ENCODE measurements at places on chromosomes 3 and 15.

GRCh38 chr15:73161546-73161945, 109.3 kb downstream of the NEO1 start:
- DNase-seq, result no peak

- no peak for DNase-seq
Observed at GRCh38 chr3:162142511-162142910, 645.9 kb downstream of the OTOL1 start.

DNA sequence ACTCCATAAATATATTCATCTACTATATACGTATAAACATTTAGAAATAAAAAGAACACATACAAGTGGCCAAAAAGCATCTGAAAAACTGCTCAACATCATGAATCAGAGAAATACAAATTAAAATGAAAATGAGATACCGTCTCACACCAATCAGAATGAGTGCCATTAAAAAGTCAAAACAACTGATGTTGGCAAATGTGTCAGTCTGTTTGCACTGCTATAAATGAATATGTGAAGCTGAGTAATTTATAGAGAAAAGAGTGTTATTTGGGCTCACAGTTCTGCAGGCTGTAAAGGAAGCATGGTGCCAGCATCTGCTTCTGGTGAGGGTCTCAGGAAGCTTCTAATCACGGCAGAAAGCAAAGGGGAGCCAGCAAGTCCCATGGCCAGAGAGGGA, 620.3 kb upstream of the CCDC54 start:
- no peak for DNase-seq

GRCh38 chr15:76199106-76200082, 111.9 kb downstream of the ETFA start:
- DNase-seq, result no peak

GRCh38 chr3:32102289-32102688, 4.1 kb upstream of the GPD1L start:
- peak; percentile 37 for DNase-seq

DNA sequence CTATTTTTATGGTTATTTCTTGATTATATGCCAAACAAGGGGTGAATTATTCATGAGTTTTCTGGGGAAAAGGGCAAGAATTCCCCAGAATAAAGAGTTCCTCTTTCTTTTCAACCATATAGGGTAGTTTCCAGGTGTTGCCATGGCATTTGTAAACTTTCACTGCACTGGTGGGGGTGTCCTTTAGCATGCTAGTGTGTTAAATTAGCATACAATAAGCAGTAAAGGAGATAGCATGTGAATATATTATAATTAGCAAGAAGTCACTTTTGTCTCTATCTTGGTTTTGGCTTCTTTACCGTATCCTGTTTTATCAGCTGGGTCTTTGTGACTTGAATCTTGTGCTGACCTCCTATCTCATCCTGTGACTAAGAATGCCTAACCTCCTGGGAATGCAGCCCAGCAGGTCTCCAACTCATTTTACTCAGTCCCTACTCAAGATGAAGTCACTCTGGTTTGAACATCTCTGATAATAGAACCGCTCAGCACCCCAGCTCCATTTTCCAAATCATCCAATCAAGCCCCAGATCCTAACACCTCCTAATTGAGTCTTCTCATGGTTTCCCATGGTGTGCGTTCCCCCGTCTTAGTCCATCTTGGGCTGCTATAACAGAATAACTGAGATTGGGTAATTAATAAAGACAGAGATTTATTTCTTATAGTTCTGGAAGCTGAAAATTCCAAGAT, 3.4 kb upstream of the SELENOT start:
- no peak for DNase-seq

GRCh38 chr3:99128725-99129505, 227.4 kb upstream of the DCBLD2 start:
- no peak for DNase-seq

GRCh38 chr15:29736744-29737020, 85.6 kb downstream of the TJP1 start:
- DNase-seq, result no peak

All from NCI-H524 (cell line).